IMR-90 (cell line): ENCODE measurements at places on chromosomes 6 and 20. TPM values are rescaled to one million over a fixed set of nuclear protein-coding genes. Genes with fewer than 3 reads are reported as not detected.

The DSE gene
- 43.9 and 48.0 TPM in 2 replicates for polyA plus RNA-seq

The SMPDL3A gene
- 14.2 TPM in 2 replicates for polyA plus RNA-seq

The CAGE1 gene
- not detected in 2 replicates for polyA plus RNA-seq

GRCh38 chr6:18391023-18391422 is 3.9 kb downstream of the RNF144B start:
- no peak overlapping the region for H3K4me3 ChIP-seq

- peaks cover 2% of the 10 kb centered on the region; the same call in 1 of the 2 replicates for H3K4me1 ChIP-seq
- no peak overlapping the region for H3K4me3 ChIP-seq
- H3K27me3 ChIP-seq, result peaks cover 30% of the 10 kb centered on the region
- DNase-seq, result no peak
- no peaks in the 10 kb centered on the region for H3K36me3 ChIP-seq
These were observed 27.8 kb upstream of the TTPAL start for GRCh38 chr20:44447827-44448419.

GRCh38 chr6:133827766-133828165 is 61.1 kb upstream of the TCF21 start:
- H3K27ac ChIP-seq, result no peak overlapping the region
- no peak for DNase-seq
- H3K36me3 ChIP-seq, result no peaks in the 10 kb centered on the region
- H3K4me1 ChIP-seq, result peaks cover 5% of the 10 kb centered on the region; the same call in 1 of the 2 replicates

- H3K36me3 ChIP-seq, result no peaks in the 10 kb centered on the region
- H3K27me3 ChIP-seq, result peaks cover 21% of the 10 kb centered on the region
- no peak overlapping the region for H3K4me3 ChIP-seq
- H3K27ac ChIP-seq, result no peak overlapping the region
- DNase-seq, result no peak
These were observed 11.4 kb upstream of the COL9A1 start for GRCh38 chr6:70314296-70314695.

GRCh38 chr6:35503534-35503933 is 6.7 kb upstream of the TEAD3 start:
- no peak overlapping the region for H3K4me3 ChIP-seq
- H3K36me3 ChIP-seq, result no peaks in the 10 kb centered on the region
- H3K27me3 ChIP-seq, result peaks cover 31% of the 10 kb centered on the region
- peaks cover 7% of the 10 kb centered on the region for H3K4me1 ChIP-seq

DNA sequence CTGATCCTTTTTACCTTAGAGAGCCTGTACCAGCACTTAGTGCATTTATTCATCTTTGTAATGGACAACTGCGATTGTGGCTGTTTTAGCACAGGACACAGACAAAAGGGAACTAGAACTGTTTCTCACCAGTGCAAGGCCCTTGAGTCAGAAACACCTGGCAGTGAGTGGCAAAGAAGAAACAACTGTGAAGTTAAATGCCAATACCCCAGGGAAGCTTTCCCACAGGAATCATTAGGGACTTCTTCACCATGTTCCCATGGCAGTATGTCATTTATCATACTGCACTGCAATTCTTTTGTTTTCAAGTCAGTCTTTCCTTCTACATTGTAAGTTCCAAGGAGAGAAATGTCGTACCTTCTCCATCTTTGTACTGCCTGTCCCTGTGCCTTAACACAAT is 28.6 kb upstream of the CDYL start:
- no peak for DNase-seq
- no peak overlapping the region for H3K27ac ChIP-seq
- no peak overlapping the region for H3K4me3 ChIP-seq
- no peaks in the 10 kb centered on the region for H3K4me1 ChIP-seq

DNA sequence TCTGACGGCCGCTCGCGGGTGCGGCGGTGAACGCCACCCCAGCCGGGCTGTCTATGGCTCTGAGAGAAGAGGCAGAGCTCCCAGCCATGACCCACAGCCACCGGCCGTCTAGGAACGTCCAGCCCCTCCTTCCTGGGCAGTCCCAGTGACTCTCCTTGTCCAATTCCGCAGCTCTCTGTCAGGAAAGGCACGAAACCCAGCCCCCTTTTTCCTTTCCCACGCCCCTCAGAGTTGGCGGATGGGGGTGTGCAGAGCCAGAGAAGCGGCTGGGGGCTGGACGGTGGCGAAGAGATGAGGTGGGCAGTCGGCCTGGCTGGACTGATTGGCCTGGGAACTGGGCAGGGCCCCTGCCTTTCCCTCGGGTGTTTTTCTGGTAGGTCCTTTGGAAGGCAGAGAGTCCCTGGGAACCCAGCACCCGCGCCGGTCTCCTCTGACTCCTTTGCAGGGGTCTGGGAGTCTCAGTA is 1.5 kb downstream of the EBF4 start:
- H3K27me3 ChIP-seq, result peaks cover 61% of the 10 kb centered on the region
- DNase-seq, result no peak
- no peak overlapping the region for H3K27ac ChIP-seq
- H3K4me1 ChIP-seq, result no peaks in the 10 kb centered on the region
- H3K4me3 ChIP-seq, result no peak overlapping the region
- H3K36me3 ChIP-seq, result no peaks in the 10 kb centered on the region

- peaks cover 5% of the 10 kb centered on the region for H3K4me1 ChIP-seq
- H3K27ac ChIP-seq, result no peak overlapping the region
- no peaks in the 10 kb centered on the region for H3K36me3 ChIP-seq
- H3K4me3 ChIP-seq, result no peak overlapping the region
These were observed 130.1 kb upstream of the DST start for GRCh38 chr6:56772737-56773184.

- H3K27me3 ChIP-seq, result no peaks in the 10 kb centered on the region
- H3K4me3 ChIP-seq, result no peak overlapping the region
- peaks cover 26% of the 10 kb centered on the region for H3K4me1 ChIP-seq
- DNase-seq, result no peak
These were observed 18.4 kb downstream of the PHACTR2 start for GRCh38 chr6:143695969-143696663.

GRCh38 chr20:15140286-15140685 is 802.9 kb upstream of the FLRT3 start:
- H3K4me1 ChIP-seq, result no peaks in the 10 kb centered on the region
- H3K36me3 ChIP-seq, result no peaks in the 10 kb centered on the region
- no peak for DNase-seq
- H3K27ac ChIP-seq, result no peak overlapping the region

DNA sequence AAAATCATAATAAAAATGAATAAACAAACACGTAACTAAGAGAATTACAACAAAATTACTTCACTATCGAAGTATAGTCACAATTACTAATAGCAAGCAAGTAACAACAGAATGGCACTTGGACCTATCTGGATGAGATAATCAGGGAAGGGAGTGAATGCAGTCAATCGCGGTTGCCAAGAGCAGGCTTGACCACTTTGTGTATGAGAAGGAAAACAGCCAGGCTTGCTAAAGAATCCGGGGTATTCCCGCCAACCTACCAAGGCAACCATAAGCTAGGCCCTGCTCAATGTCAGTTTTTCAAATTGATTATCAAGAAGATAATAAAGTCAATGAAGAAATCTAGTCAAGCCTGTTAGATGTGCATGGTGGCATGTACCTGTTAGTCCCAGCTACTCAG is 39.7 kb downstream of the PXDC1 start:
- no peak for DNase-seq
- no peak overlapping the region for H3K4me3 ChIP-seq
- H3K27me3 ChIP-seq, result no peaks in the 10 kb centered on the region
- no peak overlapping the region for H3K27ac ChIP-seq
- no peaks in the 10 kb centered on the region for H3K36me3 ChIP-seq

- H3K4me3 ChIP-seq, result no peak overlapping the region
- no peaks in the 10 kb centered on the region for H3K4me1 ChIP-seq
- no peak overlapping the region for H3K27ac ChIP-seq
- peak; percentile 10 for DNase-seq
- no peaks in the 10 kb centered on the region for H3K36me3 ChIP-seq
- H3K27me3 ChIP-seq, result no peaks in the 10 kb centered on the region; the same call in 1 of the 2 replicates
These were observed 6.8 kb downstream of the PROKR2 start for GRCh38 chr20:5309971-5310370.

GRCh38 chr6:65113581-65113980 is 593.4 kb downstream of the EYS start:
- no peaks in the 10 kb centered on the region for H3K27me3 ChIP-seq
- DNase-seq, result peak; percentile 5
- H3K4me3 ChIP-seq, result no peak overlapping the region
- no peaks in the 10 kb centered on the region for H3K4me1 ChIP-seq
